ENCODE measurements at places on chromosomes 6 and 20.

GRCh38 chr6:44050872-44051505 is 76.3 kb downstream of the MRPL14 start:
- DNase-seq = no peak

DNA sequence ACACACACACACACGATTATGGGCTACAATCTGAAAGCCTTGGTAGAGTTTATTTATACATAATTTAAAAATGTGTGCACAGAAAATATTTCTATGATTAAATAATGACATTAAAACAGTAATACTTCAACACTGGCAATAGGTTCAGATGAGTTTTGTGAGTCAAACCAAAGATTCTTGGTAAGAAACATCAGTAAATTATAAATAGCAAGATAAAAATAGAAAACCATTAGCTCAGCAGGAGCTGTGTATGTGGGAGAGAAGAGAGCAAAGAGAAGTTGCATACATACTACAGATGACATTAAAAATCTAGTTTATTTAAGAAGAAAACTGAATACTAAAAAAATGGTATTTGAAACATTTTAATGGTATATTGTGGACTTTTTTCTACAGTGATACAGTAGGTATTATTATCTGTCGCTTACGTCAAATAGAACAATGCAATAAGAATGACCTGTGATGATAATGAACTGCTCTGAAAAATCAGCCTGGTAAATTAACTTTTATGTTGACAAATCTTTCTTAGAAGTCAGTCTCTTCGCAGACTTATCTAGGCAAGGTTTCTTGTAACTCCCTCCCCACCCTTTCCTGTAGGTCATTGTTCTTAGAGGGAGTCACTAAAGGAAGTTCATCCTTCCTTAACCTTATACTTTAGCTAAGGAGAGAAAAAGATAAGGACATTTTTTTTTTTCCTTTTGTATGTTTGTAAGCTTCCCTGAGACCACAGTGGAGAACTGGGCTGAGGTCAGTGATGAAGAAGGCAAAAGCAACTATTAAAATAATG is 149.3 kb downstream of the GJA1 start:
- no peak for DNase-seq

DNA sequence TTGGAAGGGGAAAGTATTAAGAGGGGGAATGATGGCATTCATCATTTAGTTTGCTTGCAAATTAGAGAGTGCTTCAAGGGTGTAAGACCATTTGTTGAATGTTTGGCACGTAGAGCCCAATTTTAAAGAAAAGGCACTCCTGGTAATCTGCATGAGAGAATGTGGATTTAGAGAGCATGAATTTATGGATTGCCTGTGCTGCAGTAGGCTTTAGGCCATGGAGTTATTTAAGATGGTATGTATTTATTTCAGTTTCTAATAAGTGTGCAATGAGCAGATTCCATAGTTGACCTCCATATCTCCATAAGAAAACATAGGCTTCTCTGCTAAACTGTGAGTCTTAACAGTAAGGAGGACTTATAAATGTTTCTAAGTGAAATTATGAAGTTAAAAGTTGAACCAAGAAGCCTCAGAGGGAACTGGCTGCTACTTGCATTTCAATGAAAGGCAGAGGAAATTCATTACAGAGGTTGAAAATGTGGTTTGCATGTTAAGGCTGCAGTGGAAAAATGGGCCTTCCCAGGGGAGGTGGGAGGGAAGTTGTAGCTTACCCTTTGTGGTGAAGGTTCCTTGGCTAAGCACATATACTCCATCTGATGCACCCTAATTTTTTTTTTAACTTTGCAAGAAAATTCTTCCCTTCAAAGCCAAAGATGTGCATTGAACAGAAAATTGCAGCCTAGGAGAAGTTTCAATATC is 134.2 kb downstream of the CARMIL1 start:
- DNase-seq = peak; percentile 17

DNA sequence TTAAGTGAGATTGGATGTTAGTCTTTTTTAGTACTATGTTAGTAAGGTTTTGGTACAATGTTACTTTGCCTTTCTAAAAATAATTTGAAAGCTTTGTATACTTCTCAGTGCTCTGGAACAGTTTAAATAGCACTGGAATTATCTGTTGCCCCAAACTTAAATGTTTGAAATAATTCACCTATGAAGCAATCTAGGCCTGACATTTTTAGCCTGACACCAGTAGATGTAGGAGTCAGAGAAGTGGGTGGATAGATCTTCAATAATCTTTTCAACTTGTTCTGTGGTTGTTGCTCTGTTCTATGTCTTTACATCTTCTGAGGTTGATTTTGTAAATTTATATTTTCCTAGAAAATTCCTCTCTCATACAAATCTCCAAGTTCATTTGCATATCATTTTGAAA is 103.1 kb upstream of the ADGRF1 start:
- DNase-seq = no peak

DNA sequence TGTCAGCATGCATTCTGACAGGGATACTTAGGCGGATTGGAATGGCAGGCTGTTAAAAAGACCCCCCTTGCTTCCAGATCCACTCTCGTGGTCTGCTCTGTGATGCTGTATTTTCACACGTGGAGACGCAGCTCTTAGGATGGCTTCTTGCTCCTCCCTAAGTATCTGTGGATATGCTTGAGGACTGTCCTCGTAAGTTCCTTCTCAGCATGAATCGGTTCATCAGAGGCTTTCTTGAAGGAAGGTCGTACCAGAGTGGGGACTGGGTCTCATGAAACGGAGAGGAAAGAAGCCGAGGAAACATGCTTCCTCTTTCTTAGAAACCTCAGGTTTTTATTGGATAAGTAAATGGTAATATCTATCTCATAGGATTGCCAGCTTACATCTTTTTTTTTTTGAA is 220.4 kb downstream of the FARS2 start:
- DNase-seq = no peak

- DNase-seq = peak; percentile 99
These were observed 114.7 kb downstream of the PSMB1 start for GRCh38 chr6:170438402-170438753.

DNA sequence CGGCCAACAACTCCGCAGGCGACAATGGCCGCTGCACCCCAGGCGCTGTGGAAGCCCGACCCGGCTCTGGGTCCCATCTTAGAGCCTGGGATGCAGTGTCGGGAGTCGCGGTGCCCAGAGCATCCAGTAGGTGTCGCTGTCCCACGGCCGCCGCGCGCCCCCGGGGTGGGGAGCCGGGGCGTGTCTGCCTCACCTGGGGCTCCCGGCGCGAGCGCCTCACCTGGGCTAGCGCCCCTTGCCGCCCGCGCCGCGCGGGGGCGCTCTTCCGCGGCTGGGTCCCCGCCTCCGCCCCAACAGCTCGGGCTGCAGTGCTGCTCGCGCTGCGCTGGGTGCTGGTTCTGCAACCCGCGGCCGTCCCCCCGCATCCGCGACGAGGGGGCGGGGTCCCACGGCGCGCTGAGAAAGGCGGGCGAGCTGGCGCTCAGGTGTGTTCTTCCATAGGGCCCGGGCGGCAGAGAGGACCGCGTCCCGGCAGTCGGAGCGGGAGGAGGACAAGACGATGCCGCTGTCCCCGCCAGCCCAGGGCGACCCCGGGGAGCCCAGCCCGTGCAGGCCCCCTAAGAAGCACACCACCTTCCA is at the start of gene CRYBG1:
Gene CRYBG1 (plus strand): TSS at position 308 of the 579 bp plus-strand sequence. CDS start 192 bp downstream, at position 500.
- DNase-seq = no peak

- DNase-seq = no peak
These were observed 75.2 kb upstream of the F13A1 start for GRCh38 chr6:6395581-6396197.

DNA sequence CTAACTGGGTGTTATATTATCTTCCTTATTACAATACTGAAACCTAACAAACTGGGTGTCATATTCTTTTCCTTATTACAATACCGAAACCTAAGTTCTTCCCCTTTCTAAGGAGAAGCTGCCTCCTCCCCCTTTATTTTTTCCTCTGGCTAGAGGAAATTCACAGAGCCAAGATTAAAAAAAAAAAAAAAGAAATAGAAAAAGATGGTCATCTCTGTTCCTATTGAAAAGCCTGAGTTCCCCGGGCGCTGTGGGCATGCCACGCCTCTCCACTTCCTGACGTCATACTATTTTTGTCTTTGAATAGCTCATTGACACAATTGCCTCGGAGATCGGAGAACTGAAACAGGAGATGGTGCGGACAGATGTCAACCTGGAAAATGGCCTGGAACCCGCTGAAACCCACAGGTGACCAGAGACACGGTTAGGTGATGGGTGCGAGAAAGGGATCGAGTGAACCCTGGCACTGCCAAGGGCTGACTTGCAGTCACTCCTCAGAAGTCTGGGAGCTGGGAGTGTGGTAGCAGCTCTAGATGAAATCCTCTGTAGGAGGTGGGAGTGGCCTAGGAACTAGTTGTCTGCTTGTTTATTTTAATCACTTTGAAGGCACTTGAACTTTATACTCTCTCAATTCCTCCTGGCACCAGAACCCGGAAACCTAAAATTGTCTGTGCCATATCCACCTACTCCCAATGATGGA is 82.2 kb upstream of the NAA20 start:
- DNase-seq = no peak

DNA sequence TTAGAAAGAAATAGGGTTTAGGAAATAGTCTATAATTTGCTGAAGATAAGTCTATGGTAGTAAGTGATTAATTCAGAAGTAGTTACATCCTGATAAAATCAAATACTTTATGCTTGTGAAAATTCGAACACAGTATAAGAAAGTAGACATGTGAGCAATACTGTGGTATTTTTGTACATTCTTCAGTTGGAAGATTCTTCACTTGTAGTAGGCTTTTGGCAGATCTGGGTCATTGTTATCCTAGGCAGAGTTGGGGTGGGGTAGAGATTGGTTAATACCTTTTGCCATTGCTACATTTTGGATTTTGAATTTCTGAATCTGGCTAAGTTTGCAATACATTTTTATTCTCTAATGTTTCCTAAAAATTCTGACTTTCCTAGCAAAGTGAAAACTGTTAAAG is 197.5 kb downstream of the BCKDHB start:
- no peak for DNase-seq

DNA sequence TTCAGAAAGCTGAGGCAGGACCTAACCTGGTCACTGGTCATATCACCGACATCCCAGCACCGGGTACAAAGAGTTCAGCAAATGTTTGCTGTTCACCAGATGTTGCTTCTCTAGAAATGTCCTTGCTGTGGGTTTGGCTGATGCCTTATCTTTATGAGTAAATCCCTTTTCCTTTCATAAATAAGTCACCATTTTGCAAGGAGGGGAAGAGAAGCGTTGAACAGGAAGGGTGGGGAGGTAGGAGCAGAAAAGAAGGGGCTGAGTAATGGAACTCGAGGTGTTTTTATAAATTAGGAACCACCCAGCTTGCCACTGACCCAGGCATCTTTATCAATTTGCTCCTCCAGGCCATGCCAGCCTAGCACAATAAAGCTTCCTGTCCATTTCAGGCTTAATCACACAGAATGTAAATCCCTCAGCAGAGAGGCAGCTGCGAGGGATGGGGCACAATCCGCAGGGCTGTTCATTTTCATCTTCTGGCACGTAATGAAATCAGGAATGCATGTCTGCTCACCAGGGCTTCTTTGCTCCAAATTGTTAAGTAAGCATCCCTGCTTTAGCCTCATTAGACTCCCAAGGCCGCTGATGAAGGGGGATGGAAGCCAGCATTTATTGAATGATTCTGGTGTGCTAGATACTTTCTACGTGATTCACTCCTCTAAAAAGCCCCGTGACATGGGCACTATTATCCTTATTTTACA is 371.9 kb upstream of the CHD6 start:
- no peak for DNase-seq

- DNase-seq = no peak
These were observed 159.4 kb downstream of the FAXC start for GRCh38 chr6:99189823-99190721.
